H9 (cell line): ENCODE measurements at places on chromosomes 11 and 22.

- peaks cover 2% of the 10 kb centered on the region; the same call in 2 of the 3 replicates for H3K36me3 ChIP-seq
- no peak for DNase-seq
- no peak overlapping the region for H3K27ac ChIP-seq
- H3K4me3 ChIP-seq = no peak overlapping the region
These were observed 367.6 kb downstream of the TBC1D22A start for GRCh38 chr22:47129902-47130635.

DNA sequence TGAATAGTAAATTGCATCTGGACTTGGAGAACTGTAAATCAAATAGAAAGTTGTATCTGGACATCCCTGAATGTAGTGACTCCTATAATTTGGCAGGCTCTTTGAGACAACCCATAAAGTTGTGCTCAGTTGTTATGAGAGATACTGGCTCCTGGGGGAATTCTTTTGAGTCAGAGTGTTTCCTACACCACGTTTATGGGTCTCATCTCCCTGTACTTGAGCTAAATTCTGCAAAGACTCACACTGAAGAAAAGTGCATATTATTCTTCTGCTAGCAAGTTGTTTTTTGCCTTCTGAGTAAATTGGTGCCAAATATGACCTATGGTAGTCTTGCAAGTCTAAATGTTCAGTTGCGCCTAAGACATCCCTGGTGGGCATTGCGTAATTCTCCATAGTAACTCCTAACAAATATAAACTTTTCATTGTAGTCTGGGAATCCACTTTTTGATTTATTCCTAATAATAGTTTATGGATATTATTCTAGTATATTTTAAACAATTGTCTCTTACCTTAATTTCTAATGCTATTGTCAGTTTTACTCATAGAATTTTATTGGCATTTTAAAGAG, 5.0 kb downstream of the ZNF215 start:
- no peaks in the 10 kb centered on the region for H3K4me1 ChIP-seq
- DNase-seq = no peak
- no peaks in the 10 kb centered on the region for H3K27me3 ChIP-seq
- no peak overlapping the region for H3K4me3 ChIP-seq

DNA sequence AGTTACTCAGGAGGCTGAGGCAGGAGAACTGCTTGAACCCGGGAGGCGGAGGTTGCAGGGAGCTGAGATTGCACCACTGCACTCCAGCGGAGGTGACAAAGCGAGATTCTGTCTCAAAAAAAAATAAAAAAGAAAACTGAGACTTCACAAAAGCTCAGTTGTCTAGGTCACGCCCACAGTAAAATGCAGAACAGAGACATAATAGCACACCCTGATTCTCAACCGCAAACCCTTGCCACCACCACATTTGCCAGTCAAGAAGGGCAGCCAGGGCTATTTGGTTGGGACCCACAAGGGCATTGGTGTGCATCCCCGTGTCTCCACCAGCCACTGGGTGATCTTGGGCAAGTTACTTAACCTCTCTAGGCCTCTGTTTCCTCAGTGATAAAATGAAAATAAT, 25.4 kb downstream of the CREB3L1 start:
- H3K27ac ChIP-seq = no peak overlapping the region
- no peaks in the 10 kb centered on the region for H3K4me1 ChIP-seq
- H3K27me3 ChIP-seq = no peaks in the 10 kb centered on the region

DNA sequence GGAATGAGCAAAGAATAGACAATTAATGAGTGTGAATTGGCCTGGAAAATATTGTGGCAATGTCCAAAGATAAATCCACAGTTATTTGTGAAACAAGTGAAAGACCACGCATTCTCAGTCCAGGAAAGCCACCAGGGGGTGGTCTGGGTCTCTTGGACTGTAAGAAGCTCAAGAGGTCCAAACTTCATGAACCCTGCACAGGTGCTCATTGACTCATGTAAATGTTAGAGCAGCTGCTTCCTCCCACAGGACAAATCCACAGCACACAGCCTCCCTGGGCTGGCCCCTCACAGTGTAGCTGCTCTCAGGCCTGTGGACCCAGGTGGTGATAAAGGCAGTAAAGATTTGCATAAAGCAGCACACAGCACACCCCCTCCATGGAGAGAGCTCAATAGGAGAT, 114.0 kb downstream of the ZNF280B start:
- H3K27ac ChIP-seq = no peak overlapping the region
- no peak for DNase-seq
- H3K4me1 ChIP-seq = no peaks in the 10 kb centered on the region
- no peaks in the 10 kb centered on the region; the same call in 2 of the 3 replicates for H3K36me3 ChIP-seq

GRCh38 chr11:77300695-77301094, 791 bp downstream of the GDPD4 start:
- no peaks in the 10 kb centered on the region for H3K4me1 ChIP-seq
- H3K27ac ChIP-seq = no peak overlapping the region
- no peak overlapping the region for H3K4me3 ChIP-seq
- no peaks in the 10 kb centered on the region for H3K27me3 ChIP-seq

DNA sequence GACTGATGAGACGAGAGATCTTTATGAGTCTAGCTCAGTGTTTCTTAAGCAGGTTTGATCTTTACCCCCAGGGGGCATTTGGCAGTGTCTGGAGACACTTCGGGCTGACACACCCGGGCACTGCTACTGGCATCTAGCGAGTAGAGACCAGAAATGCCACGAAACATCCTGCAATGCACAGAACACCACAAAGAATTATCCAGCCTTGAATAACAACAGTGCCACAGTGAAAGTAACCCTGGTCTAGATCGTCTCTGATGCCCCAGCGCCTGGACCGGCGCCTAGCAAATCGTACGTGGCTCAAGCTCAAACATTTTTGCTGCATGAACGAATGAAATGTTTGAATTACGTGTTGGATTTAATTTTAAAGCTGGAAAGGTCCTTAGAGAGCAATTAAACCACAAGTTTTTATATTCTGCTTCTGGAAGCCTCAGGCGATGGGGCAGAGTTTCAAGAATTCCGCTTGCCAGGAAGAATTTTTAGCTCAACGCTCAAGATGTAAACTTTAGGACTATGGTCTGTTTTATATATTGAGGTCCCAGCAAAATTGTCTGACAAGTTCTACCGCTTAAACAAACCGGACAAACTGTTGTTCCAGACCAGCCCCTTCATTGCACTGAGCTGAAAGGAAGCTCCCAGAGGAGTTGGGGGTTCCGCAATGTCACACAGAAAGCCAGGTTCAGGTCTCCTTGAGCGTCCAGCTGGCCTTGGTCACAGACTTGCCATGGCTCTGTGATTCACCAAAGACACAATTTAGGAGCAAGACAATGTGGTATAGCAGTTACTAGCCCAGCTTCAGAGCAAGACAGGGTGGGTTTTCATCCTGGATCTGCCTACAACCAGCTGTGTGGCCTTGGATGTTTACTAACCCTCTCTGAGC, 44.2 kb upstream of the SMTN start:
- H3K27ac ChIP-seq = no peak overlapping the region
- H3K36me3 ChIP-seq = no peaks in the 10 kb centered on the region
- no peak overlapping the region for H3K4me3 ChIP-seq

DNA sequence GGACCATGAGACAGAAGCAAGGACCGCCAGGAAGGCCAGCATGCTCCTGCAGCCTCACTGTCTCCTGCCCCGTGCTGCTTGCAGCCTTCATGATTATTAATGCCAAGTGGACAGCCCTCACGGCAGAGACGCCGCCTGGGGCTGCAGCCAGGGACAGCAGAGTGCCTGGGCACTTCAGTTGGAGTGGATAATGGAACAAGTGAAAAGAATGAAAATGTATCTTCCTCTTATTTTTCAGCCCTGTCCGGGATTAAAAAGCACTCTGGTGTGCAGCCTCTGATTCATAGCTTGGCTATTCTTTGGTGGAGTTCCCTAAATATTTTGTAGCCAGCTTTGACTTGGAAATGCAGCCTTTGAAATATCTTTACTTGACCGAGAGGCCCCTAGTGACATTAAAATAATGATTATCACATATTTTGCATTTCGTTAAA, 1404.2 kb downstream of the BRD1 start:
- DNase-seq = no peak
- H3K36me3 ChIP-seq = no peaks in the 10 kb centered on the region
- no peaks in the 10 kb centered on the region for H3K27me3 ChIP-seq
- H3K27ac ChIP-seq = no peak overlapping the region
- H3K4me3 ChIP-seq = no peak overlapping the region

DNA sequence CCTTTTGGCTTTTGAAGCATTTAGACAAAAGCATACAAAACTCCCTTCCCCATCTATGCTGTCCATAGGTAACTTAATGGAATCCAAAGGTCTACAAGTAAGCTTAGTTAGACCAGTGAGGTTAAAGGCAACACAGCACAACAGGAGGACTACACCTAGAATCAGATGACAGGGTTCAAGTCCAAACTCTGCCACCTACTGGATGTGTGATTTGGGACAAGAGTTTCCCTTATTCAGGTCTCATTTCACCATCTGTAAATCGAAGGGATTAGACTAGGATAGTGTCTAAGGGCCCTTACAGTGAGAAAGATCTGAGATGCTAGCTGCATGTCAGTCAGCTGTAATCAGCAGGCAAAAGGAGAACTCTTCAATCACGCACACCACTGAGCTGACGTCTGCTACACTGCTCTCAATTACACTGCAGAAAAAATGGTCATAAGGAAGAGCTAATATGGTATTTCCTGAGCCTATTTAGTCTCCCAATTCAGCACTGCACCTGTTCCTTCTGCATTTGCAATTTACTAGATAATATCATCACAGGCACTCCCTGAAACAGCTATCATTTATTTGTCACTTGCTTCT, 82.2 kb downstream of the SERGEF start:
- H3K36me3 ChIP-seq = peaks cover 4% of the 10 kb centered on the region
- no peak for DNase-seq
- H3K27ac ChIP-seq = no peak overlapping the region
- H3K4me3 ChIP-seq = no peak overlapping the region

DNA sequence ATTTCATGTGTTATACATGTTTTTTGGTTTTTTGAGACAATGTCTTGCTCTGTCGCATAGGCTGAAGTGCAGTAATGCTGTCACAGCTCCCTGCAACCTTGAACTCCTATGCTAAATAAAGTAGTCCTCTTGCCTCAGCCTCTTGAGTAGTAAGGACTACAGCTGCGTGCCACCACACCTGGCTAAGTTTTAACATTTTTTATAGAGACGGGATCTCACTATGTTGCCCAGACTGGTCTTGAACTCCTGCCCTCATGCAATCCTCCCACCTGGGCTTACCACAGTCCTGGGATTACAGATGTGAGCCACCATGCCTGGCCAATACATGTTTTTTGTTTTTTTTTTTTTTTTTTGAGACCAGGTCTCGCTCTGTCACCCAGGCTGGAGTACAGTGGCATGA, 33.9 kb downstream of the SWAP70 start:
- H3K36me3 ChIP-seq = peaks cover 17% of the 10 kb centered on the region
- H3K27me3 ChIP-seq = no peaks in the 10 kb centered on the region
- no peak for DNase-seq

DNA sequence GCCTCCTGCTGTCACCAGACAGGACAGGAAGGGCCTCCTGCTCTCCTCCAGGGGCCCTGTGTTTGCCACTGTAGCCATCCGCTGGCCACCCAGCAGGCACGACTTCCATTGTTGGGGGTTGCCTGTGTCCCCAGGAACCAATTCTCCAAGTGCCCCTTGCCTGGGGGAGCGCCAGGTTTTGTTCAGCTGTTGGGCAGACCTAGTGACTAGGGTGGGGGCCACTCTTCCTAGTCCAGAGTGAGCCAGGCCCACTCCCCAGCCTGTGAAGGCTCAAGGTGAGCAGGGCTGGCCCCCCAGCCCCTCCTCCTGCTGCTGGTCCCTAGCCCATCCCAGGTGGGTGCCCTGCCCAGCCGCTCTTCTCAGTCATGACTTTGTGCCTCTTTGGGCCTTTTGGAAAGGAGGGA, 30.9 kb downstream of the OSBPL5 start:
- DNase-seq = no peak
- no peak overlapping the region for H3K4me3 ChIP-seq
- no peaks in the 10 kb centered on the region; the same call in 1 of the 2 replicates for H3K4me1 ChIP-seq
- no peaks in the 10 kb centered on the region for H3K27me3 ChIP-seq
- no peak overlapping the region for H3K27ac ChIP-seq

DNA sequence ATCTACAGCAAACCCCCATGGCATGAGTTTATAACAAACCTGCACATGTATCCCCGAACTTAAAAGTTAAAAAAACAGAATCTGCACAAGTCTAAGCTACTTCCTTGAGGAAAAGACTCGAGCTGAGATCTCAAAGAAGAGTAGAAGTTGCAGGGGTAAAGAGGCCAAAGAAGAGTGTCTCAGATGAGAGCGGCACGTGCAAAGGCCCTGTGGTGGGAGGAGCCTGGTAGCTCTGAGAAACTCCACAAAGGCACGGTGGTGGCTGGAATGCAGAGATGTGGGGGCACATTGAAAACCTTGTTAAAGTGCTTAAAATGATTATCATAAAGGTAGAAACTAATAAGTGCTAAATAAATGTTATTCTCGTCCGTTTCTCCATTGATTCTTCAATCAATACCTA, 103.2 kb upstream of the GRK3 start:
- no peak overlapping the region for H3K4me3 ChIP-seq
- no peak for DNase-seq
- no peaks in the 10 kb centered on the region for H3K27me3 ChIP-seq

- H3K4me1 ChIP-seq = no peaks in the 10 kb centered on the region; the same call in 1 of the 2 replicates
- no peak overlapping the region for H3K4me3 ChIP-seq
- DNase-seq = no peak
- H3K27ac ChIP-seq = no peak overlapping the region
These were observed 138.2 kb upstream of the MTMR2 start for GRCh38 chr11:96062134-96062533.

GRCh38 chr22:42685941-42686653, 34.6 kb downstream of the A4GALT start:
- no peaks in the 10 kb centered on the region for H3K4me1 ChIP-seq
- no peak overlapping the region for H3K4me3 ChIP-seq
- no peaks in the 10 kb centered on the region for H3K27me3 ChIP-seq
- H3K27ac ChIP-seq = no peak overlapping the region
- H3K36me3 ChIP-seq = no peaks in the 10 kb centered on the region

- H3K27me3 ChIP-seq = no peaks in the 10 kb centered on the region
- H3K4me1 ChIP-seq = no peaks in the 10 kb centered on the region; the same call in 1 of the 2 replicates
- no peak overlapping the region for H3K4me3 ChIP-seq
- H3K36me3 ChIP-seq = peaks cover 50% of the 10 kb centered on the region
- no peak overlapping the region for H3K27ac ChIP-seq
These were observed 31.8 kb upstream of the GPR83 start for GRCh38 chr11:94433049-94433448.

GRCh38 chr22:25966448-25966913, 202.8 kb upstream of the SEZ6L start:
- no peak overlapping the region for H3K4me3 ChIP-seq
- H3K27me3 ChIP-seq = no peaks in the 10 kb centered on the region
- no peak overlapping the region for H3K27ac ChIP-seq
- no peaks in the 10 kb centered on the region for H3K36me3 ChIP-seq
- peaks cover 2% of the 10 kb centered on the region; the same call in 1 of the 2 replicates for H3K4me1 ChIP-seq
- DNase-seq = no peak

DNA sequence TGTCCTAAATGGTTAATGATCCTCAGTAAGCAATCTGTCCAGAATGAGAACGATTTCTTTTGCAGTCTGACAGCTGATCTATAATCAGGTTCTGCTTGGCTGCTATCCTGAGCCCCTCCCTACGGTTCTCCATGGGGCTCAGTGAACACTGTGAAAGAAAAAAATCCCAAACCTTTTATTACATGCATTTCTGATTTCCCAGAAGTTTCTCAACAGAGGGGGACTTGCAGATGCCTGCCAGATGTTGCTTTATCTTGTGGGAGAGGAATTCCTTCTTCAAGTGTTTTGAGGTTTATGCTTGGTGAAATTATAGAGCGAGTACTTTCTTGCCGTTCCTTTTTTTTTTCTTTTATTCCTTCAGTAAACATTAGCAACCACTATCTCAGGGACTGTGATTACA, 531.9 kb upstream of the ISX start:
- no peaks in the 10 kb centered on the region for H3K4me1 ChIP-seq
- H3K4me3 ChIP-seq = no peak overlapping the region
- no peaks in the 10 kb centered on the region for H3K36me3 ChIP-seq

- peaks cover 12% of the 10 kb centered on the region for H3K4me1 ChIP-seq
- no peaks in the 10 kb centered on the region; the same call in 1 of the 2 replicates for H3K36me3 ChIP-seq
- no peak overlapping the region for H3K27ac ChIP-seq
These were observed 88.7 kb downstream of the TP53I11 start for GRCh38 chr11:44861849-44862557.
